ENCODE measurements at places on chromosomes 4 and X.

GRCh38 chr4:53702334-53703266, 111.3 kb upstream of the LNX1 start:
- DNase-seq, result peak; percentile 73

- DNase-seq, result peak; percentile 74
Measured at GRCh38 chrX:141176586-141177451, at the start of gene LDOC1. LDOC1 (minus strand) TSS chrX:141177129; CDS start chrX:141177021, 108 bp downstream.

- no peak for DNase-seq
Measured at GRCh38 chr4:22414833-22415232, 101.0 kb downstream of the ADGRA3 start.

- DNase-seq, result peak; percentile 83
Measured at GRCh38 chr4:6779667-6780565, 2.6 kb upstream of the KIAA0232 start.

DNA sequence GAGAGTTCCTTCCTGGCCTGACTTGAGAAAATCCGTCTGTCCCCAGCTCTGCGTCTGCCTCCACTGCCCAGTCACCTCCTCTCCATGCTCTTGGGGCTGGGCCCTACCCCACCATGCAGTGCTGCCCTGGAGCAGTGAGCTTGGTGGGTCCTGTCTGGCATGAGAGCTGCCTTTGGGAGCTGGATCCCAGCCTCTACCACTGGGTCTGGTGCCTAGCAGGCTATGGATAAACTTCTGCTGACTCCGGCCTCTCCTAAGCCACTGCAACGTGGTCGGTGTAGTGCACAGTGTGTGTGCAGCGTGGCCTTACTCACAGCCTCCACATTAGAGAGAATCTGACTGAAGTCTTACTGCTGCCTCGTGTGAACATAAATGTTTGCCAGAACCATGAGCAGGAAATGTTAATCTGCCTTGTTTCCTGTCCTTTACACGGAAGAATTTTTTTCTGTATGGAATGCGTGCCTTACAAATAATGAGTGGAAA, 47.6 kb downstream of the HTT start:
- no peak for DNase-seq

GRCh38 chrX:134734466-134734952, 76.2 kb upstream of the PLAC1 start:
- DNase-seq, result peak; percentile 70

DNA sequence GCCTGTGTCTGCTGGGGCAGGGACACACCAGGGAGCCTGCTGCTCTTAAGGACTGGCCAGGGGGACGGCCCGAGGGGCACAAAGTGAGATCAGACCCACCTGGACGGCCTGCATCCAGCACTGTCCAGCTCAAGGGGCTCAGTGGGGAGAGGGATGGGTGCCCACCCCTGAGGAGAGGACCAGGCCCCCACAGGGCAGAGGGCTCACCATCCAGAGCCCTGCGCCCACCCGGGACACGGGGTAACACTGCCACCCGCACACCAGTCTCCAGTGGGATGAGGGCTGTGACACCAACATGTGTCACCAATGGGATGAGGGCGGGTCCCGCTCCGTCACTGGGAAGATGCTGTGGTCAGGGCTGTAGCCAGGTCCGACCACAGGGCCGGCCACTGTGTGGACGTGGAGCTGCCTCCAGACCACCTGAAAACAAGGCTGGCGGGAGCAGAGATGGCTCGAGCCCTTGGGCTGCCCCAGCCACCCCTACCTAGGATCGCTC, 13.2 kb downstream of the DGKQ start:
- no peak for DNase-seq

DNA sequence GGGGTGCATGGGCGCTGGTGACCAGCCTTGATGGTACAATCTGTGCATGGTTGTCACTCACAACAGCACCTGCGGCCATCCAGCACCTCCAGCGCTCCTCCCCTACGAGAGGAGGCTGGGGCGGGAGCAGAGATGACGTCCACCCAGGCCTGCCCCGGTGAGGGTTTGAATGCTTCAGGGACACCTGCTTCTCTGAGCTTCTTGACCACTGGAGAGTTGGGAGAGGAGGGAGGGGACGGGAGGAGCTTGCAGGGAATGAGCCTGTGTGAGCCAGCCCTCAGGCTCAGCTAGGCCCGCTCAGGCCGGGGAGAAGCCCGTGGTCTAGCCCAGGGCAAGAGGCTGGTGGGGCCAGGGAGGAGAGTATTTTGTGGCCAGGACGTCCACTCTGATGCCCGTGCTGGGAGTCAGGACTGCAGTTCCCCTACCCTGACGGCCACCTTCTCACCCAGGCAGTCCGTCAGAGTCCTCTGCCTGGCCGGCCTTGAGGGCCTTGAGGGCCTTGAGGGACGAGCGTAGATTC, 59.2 kb downstream of the CPZ start:
- no peak for DNase-seq

GRCh38 chrX:119753639-119754257, 4.6 kb upstream of the SOWAHD start:
- DNase-seq, result peak; percentile 48

GRCh38 chr4:24394041-24394440, 190.3 kb downstream of the DHX15 start:
- DNase-seq, result peak; percentile 48

GRCh38 chr4:2151544-2151943, 90.4 kb downstream of the HAUS3 start:
- DNase-seq, result no peak

DNA sequence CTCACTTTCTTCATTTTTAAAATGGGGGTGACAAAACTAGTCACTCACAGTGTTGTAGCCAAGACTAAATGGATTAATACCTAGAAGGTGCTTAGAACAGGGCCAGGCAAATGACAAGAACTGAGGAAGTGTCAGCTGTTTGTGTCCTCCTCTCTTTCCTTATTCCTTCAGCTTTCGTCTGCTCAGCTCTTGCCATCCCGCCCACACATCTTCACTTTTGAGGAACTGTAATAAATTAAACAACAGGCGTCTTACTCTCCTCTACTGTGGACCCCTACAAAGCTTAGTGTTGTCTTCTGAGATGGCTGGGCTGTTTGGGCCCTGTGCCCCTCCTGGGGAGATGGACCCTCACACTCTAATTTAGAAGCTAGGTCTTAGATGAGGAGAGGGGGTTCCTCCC, 2.7 kb downstream of the HPSE start:
- no peak for DNase-seq

DNA sequence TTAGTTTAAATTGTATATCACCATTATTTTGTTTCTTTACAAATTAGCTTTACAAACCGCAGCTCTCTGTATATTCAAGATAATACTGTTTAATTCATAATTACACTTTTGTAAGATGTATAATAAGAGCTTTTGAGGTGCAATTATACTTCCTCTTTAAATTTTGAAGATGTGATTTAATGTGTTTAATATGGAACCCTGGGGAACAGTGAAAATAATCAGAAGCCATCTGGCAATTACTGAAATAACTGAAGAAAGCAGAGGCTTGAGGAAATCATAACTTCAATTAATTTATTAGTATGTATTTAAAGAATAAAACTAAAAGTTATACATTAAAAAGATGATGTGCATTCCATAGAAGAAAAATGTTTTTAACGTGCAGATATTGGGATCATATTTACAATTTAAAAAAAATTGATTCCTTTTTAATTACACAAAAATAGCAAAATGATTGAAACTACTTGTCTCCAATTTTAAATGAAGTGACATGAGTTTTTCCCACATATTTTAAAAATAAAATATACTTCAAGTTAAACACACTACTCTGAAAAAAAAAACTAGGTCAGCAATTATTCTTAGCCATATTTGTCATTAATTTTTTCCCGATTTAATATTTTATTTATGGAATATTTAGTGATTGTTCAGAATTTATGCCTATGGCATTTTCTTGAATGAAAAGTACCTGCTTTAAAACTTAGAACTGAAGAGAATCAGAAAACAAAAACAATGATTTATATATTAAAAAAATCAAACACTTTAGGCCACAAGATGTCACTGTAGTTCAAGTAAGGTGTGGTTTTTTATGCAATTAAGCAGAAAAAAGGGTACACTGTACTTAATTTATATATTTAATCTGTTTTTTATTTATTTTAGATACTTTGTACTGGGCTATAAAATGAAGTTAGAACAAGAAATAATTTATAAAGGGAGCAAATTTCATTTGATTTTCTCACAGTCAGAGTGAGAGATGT, 942.7 kb upstream of the NDST4 start:
- peak; percentile 5 for DNase-seq

All from LHCN-M2 (cell line).